ENCODE measurements at places on chromosomes 2 and 18.

DNA sequence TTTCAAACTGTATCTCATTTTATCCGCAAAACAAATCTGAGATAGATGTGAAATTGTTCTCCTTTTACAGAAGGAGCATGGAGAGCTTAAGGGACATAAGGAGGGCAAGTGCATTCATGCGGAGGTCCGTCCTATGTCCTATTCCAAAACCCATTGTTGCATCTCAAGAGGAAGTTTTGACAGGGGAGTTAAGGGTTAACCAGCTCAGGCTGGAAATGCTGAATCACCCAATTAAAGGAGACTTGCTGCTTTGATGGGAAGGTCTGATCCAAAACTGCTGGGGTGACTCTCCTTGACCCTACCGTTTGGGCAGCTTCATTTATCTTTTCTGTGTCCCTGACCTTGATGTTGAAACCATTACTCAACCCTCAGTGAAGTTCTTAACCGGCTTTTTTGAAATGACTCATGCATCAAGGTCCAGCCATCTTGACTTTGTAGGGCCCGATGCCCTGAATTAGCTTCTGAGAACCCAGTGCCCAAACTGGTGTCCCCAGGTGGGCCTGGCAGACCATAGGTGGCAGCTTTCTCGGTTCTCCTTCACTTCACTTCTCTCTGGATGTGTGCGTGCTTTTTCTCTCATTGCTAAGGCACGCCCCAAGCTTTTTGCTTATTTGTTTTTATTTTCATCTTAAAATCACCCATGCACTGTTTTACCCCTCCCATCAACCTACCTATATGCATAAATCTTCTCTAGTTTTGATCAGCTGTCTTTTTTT is 15.9 kb upstream of the TXNDC2 start:
- peak; percentile 42 for DNase-seq

GRCh38 chr2:197052356-197052755 is 125.8 kb upstream of the PGAP1 start:
- DNase-seq = no peak

GRCh38 chr18:46283895-46284295 is 179.7 kb downstream of the HAUS1 start:
- peak; percentile 66 for DNase-seq

DNA sequence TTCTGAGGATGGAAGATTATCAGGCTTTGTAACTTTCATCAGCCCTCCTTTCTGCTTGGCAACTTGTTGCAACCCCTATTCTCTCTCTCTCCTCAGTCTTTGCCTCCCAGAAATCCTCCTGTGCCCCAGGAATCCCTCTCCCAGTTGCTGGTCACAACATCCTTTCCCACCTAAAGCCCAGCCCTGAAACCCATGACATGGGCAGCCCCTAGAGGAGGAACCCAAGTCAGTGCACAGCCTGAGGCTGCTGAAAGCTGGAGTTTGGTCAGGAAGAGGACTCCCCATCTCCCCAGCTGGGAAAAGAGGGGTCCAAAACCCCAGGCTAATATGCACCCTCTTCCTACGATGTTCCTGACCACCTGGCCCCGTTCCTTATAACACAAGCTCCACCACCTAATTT is 29.5 kb downstream of the PKDCC start:
- DNase-seq = no peak

DNA sequence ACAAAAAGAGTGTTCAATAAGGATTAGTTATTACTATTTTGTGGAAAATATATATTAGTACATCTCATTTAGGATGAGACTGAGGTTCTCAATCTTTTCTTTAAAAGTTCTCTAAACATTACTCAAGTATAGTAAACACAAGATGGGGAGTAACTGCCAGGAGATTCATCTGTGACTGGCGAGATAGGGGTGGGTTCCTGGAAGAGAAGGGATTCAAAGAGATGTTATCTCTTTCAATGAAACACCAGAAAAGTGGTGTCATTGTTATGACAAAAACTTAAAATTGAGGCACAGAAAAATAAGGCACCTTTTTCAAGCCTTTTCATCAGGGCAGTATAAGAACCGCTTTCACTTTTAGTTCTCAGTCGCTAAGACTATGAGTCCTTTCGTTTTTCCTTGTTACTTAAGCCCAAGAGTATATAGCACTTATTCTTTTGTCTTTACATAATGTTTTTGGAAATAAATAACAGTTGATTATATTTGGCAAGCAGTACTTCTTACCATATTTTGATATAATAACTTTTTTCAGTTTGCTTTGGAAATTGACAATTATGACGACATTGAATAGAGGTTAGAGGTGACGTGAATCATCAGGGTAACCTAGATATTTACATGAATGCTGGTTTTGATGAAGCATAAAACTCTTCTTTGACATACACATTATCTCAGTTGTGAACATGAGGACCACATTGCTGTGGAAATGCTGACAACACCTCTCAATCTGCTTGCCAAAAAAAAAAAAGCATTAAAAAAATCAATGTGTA is 393.9 kb upstream of the TCF4 start:
- no peak for DNase-seq

GRCh38 chr18:6876641-6877041 is 147.1 kb downstream of the ARHGAP28 start:
- no peak for DNase-seq
